ENCODE measurements at places on chromosomes 6 and 20. TPM values are rescaled to one million over a fixed set of nuclear protein-coding genes. Genes with fewer than 3 reads are reported as not detected.

DNA sequence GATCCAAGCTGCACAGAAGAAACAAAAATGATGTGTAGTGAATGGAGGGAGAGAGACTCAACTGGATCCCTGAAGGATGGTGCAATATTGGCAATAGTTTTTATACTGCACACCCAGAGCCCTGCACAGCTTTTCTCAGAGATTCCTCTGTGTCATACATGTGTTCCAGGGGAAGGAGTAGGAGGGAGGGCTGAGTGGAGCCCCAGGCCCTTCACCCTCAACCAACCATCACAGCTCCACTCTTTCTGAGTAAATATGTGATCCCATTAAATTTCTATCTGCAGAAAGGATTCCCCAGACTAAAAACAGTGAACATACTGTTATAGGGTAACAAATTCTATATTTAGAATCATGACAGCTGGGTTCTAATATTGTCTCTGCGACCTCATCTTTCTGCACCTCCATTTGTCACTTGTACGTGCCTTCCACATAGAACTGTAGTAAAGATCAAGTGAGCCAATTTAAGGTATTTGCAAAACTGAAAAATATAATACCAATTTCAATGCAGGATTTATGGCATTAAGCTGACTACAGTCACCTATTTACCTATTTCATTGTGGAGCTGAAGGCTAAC is 421.4 kb upstream of the NRSN1 start:
- no peaks in the 10 kb centered on the region for H3K36me3 ChIP-seq
- H3K4me3 ChIP-seq = no peak overlapping the region
- no peaks in the 10 kb centered on the region for H3K4me1 ChIP-seq
- H3K27me3 ChIP-seq = no peaks in the 10 kb centered on the region
- no peak for DNase-seq

DNA sequence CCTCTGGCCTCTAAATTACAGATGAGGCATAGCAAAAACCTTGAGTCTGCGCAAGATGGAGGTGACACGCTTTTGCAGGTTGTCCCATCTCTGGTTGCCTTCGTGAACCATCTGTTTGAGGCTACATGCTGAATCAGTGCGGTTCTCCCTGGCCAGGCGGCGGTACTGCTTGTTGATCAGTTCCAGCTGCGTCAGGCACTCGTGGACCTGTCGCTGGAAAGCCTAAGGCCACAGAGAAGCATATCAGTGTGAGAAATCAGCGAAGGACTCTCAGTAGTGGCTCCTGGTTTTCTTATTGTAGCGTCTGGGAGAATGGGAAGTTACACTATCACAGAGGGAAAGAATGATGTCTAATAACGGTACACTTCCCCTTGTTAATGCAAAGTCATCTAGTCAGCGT is 344.4 kb downstream of the ESR1 start:
- H3K27me3 ChIP-seq = no peaks in the 10 kb centered on the region
- no peak for DNase-seq
- H3K4me3 ChIP-seq = no peak overlapping the region

GRCh38 chr6:151326116-151326825 is 65.1 kb downstream of the ZBTB2 start:
- H3K4me1 ChIP-seq = peaks cover 5% of the 10 kb centered on the region
- DNase-seq = no peak
- H3K27ac ChIP-seq = no peak overlapping the region
- H3K27me3 ChIP-seq = peaks cover 4% of the 10 kb centered on the region
- no peaks in the 10 kb centered on the region for H3K36me3 ChIP-seq
- H3K4me3 ChIP-seq = peak overlapping the region; percentile 60

DNA sequence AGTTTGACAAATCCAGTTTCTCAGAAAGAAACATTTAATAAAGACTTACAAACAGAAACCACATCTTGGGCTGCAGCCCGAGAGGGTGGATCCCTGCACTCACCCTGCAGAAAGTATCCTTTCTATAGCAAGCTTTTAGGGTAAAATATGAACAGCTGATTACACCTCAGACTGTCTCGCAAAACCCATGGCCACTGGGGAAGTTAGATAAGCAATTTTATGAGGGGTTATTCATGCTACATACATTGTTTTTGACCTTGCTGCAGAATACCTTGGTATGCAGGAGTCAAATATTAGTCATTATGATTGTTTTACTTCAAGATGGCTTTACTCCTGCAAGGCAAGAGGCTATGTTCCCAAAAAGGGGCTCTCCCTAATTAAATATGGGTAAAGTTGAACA is 126.9 kb downstream of the OR2B2 start:
- no peak overlapping the region for H3K27ac ChIP-seq
- H3K4me1 ChIP-seq = 0 out of 2 replicates have a peak, but pooled peaks cover 5% of the 10 kb centered on the region
- DNase-seq = no peak
- peaks cover 4% of the 10 kb centered on the region for H3K27me3 ChIP-seq

DNA sequence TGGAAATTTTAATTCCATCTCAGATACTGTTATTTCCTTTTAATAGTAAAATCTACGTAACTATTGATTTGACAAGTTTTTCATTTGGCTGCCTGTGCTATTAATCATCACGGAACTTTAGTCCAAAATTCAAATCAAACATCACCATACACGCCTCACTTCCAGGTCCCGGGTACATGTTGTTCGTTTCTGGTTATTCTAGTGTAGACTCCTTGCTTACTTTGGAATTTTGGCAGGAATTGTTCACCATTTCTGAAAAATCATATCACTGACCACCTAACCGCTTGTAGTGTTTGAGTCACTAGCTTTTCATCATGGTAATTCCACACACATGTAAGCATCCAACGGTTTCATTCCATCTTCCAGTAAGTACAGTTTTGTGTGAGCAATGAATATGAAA is 98.0 kb upstream of the NHSL1 start:
- H3K27ac ChIP-seq = no peak overlapping the region
- DNase-seq = no peak
- no peaks in the 10 kb centered on the region for H3K27me3 ChIP-seq
- H3K4me1 ChIP-seq = peaks cover 46% of the 10 kb centered on the region
- H3K4me3 ChIP-seq = no peak overlapping the region

GRCh38 chr6:132764370-132764769 is 6.7 kb upstream of the VNN2 start:
- no peak overlapping the region for H3K4me3 ChIP-seq
- H3K27ac ChIP-seq = no peak overlapping the region
- H3K27me3 ChIP-seq = no peaks in the 10 kb centered on the region
- no peaks in the 10 kb centered on the region for H3K4me1 ChIP-seq
- H3K36me3 ChIP-seq = no peaks in the 10 kb centered on the region

GRCh38 chr20:17841751-17842215 is 126.8 kb downstream of the SNX5 start:
- no peak overlapping the region for H3K27ac ChIP-seq
- no peaks in the 10 kb centered on the region for H3K27me3 ChIP-seq
- H3K36me3 ChIP-seq = no peaks in the 10 kb centered on the region

DNA sequence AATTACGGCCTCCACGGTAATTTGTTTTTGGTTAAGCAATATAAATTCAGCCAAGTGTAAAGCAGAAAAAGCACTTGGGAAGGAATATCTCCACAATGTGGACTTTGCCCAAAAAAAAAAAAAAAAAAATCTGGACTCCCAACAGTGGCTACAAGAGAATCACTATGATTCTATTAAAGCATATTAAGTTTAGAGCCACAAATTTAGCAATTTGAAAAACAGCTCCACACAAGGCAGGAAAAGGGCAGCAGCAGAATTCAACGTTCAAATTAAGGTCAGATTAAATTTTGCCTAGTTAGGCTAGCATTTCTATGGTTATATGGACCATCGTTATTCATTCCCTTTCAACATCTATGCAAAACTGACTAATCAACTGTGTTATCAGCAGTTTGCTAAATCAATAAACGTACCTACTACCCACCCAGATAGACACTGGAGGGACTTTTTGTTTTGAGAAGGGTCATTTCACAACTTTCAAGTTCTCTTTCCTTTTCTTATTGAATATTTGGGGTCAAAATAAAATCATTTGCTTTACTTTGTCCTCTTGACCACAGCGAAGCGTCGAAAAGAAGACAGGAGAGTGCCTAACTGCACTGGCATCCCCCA is 1.0 kb downstream of the MCM9 start:
- peak overlapping the region; percentile 99 for H3K4me3 ChIP-seq
- no peak overlapping the region for H3K27ac ChIP-seq
- H3K4me1 ChIP-seq = peaks cover 7% of the 10 kb centered on the region
- no peaks in the 10 kb centered on the region for H3K27me3 ChIP-seq

DNA sequence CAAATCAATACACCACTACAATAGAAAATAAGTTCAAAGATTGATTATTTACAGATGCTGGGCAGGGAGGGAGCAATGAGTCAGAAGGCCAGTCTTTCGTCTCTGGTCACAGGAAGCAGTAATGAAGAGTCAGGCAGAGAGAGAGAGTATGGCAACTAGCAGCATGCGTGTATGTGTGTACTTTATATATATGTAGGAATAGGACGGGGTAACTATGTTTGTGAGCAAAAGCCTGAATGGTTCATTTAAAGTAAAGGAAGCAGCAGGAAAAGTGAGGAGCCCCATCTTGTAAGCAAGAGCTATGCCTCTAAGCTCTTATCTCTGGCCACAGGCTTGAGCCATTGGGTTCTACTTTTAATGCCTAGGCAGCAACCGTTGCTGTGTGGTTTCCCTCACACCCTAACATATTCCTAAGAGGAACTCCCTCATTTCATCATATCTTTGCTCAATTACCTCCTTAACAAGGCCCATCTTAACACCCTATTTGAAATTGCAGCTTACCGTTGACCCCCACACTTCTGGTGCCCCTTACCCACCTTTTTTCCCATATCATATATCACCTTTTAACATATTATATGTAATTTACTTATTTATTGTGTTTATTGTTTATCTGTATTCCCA is 66.6 kb downstream of the AFG1L start:
- H3K36me3 ChIP-seq = no peaks in the 10 kb centered on the region
- no peak overlapping the region for H3K27ac ChIP-seq
- H3K4me1 ChIP-seq = 0 out of 2 replicates have a peak, but pooled peaks cover 4% of the 10 kb centered on the region
- no peak overlapping the region for H3K4me3 ChIP-seq
- H3K27me3 ChIP-seq = no peaks in the 10 kb centered on the region
- DNase-seq = no peak

GRCh38 chr20:59994697-59995122 is 36.5 kb downstream of the CDH26 start:
- DNase-seq = peak; percentile 93
- H3K4me3 ChIP-seq = peak overlapping the region; percentile 56
- H3K4me1 ChIP-seq = peaks cover 9% of the 10 kb centered on the region
- peak overlapping the region; percentile 89 for H3K27ac ChIP-seq
- H3K27me3 ChIP-seq = no peaks in the 10 kb centered on the region

DNA sequence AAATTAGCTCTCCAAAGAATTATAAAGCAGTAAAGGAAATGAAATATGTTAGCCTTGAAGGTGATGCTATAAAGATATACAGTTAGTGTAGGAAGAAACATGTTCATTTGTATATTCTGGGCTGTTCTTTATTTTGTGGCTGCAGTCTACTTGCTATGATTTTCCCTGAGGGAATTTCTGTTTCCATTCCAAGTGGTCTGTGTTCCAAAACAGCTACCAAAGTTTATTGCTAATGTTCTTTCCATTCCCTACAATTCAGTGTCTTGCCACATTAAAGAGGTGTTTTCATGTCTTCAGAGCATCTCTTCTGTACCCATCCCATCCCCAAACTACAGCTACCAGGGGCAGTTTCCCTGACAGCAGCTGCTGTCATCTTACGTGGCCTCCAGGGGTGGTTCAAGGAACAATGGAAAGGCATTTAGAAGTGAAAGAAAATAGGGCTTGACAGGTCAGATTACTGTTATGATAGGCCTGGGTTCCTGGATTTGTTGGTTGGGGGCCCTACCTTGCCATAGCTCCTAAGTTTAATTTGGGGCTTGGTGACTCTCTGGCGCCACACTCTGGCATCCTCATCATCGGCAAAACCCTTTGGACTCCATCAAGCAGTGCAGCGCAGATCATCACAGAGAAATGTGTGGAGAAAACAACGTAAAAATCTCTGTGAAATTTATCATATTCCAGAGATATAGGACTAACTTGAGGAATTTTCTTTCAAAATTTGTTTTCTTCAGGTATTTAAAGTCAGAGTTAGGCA is 33.8 kb upstream of the AIG1 start:
- no peak overlapping the region for H3K4me3 ChIP-seq
- no peak overlapping the region for H3K27ac ChIP-seq
- no peaks in the 10 kb centered on the region for H3K4me1 ChIP-seq
- no peaks in the 10 kb centered on the region for H3K36me3 ChIP-seq

DNA sequence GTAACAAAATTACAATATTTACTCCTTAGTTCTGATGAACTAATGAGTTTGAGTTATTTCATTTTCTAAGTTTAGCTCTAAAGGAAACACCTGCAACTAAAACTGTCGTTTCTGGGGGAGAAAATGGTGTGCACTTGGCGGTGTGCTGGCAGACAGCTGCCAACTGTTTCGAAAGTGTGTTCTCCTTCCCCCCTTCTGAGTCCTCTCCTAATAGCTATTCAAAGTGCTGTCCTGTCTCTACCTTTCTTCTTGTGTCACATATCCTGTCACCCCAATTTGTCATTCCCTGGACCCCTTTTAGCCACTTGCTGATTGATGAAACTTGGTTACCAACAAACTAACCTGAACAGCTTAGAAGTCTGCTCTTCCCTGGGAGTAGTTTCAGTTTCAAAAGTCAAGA is 4.9 kb upstream of the UBE2J1 start:
- no peak overlapping the region for H3K4me3 ChIP-seq
- DNase-seq = no peak

- peak overlapping the region; percentile 62 for H3K4me3 ChIP-seq
- H3K27me3 ChIP-seq = peaks cover 98% of the 10 kb centered on the region
- no peak overlapping the region for H3K27ac ChIP-seq
- H3K4me1 ChIP-seq = peaks cover 29% of the 10 kb centered on the region
Observed at GRCh38 chr20:2749343-2749950, 51.0 kb downstream of the CPXM1 start.

DNA sequence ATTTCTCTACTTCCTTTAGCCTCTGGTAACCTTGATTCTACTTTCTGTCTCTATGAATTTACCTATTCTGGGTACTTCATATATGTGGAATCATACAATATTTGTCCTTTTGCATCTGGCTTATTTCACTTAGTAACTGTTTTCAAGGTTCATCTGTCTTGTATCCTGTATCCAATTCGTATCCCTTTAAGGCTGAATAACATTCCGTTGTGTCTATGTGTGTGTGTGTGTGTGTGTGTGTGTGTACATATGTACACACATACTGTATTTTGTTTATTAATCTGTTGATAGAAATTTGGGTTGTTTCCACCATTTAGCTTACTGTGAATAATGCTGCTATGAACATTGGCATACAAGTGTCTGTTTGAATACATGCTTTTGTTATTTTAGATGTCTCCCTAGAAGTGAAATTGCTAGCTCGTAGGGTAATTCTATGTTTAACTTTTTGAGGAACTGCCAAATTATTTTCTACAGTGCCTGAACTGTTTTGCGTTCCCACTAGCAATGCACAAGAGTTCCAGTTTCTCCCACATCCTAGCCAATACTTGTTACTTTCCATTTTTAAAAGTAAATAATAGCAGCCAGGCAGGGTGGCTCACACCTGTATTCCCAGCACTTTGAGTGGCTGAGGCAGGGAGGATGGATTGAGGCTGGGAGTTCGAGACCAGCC is 17.7 kb downstream of the SENP6 start:
- no peak overlapping the region for H3K4me3 ChIP-seq
- peaks cover 5% of the 10 kb centered on the region for H3K36me3 ChIP-seq
- H3K27me3 ChIP-seq = no peaks in the 10 kb centered on the region
- no peak overlapping the region for H3K27ac ChIP-seq

ATF6B gene
- 21.7 TPM for total RNA-seq

SCRT2 gene
- total RNA-seq = 0.31 TPM

MLIP gene
- total RNA-seq = not detected

EPHA7 gene
- total RNA-seq = 7.3 TPM

HAO1 gene
- total RNA-seq = not detected

TRERF1 gene
- total RNA-seq = 20.6 TPM

OPN5 gene
- not detected for total RNA-seq

ENPP1 gene
- total RNA-seq = 46.9 TPM

CENPW gene
- total RNA-seq = 16.5 TPM
